LHCN-M2 (cell line): ENCODE measurements at places on chromosomes 12 and 14. TPM values are rescaled to one million over a fixed set of nuclear protein-coding genes. Genes with fewer than 3 reads are reported as not detected.

- DNase-seq: no peak
Measured at GRCh38 chr14:101823066-101823465, 61.6 kb downstream of the PPP2R5C start.

DNA sequence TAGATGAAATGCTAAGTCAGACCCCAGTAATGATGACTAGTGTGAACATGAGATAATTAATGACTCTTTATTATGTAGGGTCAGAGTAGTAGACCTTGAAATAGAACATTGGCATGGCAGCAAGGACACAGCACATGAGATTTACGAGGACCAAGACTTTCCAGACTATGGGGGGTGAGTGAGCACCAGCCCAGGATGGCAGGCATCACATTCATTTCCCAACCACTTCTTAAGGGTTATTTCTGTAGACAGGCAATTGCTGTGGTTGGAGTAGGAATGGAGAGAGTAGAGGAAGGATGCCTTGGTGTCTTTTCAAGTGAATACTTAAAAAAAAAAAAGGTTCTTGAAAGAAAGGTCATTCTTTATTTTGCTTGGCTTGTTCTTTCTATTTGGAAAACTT, 189.4 kb upstream of the DYRK2 start:
- no peak for DNase-seq

- DNase-seq: no peak
Measured at GRCh38 chr14:75614179-75614578, 35.8 kb downstream of the FLVCR2 start.

DNA sequence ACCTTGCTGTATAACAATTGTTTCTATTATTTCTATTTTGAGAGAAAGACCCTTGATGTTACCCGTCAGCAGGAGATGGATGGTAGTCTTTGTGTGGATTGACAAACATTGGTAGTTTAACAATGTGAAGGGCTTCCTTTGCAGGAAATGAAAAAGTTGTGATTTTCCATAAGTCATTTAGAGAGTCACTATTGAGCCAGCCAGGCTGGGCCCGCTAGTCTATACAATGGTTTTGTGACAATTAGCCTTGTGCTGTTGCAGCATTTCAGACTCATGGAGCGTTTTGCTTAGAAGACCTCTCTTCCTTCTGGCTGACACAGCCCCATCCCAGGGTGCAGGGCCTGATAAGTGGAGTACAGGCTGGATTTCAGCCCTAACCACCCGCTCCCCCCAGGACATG, 18.3 kb upstream of the SLC38A2 start:
- DNase-seq: no peak

- DNase-seq: no peak
Measured at GRCh38 chr12:50953047-50953446, 703 bp downstream of the HIGD1C start.

- DNase-seq: no peak
Measured at GRCh38 chr12:125944446-125944845, 879.2 kb downstream of the AACS start.

DNA sequence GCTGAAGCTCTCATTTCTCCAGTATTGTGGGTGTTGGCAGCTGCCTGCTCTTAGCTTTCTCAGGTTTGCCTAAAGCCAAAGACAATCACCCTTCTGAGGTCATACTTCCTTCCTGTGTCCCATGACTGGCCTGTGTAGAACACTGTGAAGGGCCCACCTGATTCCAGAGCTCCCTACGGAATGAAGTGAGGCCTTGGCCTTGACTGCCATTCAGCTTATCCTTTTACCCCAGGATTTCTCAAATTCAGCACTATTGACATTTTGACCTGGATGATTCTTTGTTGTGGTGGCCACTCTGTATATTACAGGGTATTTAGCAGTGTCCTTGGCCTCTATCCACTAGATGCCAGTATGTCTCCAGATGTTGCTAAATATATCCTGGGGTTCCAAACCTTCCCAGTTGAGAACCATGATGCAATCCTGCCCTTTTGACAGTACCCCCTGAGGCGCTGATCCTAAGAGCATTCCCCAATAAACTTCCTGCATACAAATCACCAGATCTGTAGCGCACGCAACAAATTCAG, 112.3 kb upstream of the KRR1 start:
- DNase-seq: peak; percentile 89

GRCh38 chr14:50871914-50872732, at the start of gene ABHD12B:
Gene ABHD12B, plus strand, starts transcription at chr14:50872053. Its CDS starts 122 bp downstream, at chr14:50872175.
- no peak for DNase-seq

DNA sequence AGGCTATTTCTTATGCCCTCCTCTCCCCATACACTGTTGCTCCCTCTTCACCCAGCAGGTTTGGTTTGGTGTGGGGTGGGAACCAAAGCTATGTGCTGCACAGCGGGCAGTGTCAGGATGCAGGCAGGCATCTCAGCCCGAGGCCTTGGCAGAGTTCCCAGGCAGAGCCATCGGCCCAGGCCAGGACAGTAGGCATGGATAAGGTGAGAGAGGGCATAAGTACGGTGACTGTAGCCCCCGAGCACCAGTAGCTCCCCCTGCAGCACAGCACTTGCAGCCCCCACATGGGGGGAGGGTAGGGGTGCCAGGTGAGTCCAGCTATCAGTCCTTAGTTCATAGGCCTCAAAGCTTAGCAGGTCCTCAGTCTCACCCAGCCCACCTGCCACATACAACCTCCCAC, 7.2 kb downstream of the KLHL33 start:
- DNase-seq: no peak

DNA sequence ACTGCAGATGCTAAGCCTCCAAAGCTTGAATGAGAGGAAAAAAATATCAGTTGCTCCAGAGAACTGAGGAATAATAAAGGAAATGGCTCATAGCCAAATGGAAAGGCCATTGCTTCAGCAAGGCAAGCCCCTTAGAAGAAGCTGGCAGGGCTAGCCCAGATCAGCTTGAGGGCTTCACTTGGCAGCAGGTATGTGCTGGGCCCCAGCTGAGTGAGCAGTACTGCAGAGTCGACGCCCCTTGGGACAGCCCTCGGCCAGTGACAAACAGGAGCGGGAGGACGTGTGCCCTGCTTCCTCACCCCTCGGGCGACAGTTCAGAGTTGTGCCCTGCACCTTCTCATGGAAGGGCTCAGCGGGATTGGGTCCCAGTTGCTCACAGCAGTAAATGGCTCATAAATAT, 1031.2 kb upstream of the TMEM132C start:
- no peak for DNase-seq

GRCh38 chr12:132433641-132434395, 56.1 kb upstream of the FBRSL1 start:
- no peak for DNase-seq

DNA sequence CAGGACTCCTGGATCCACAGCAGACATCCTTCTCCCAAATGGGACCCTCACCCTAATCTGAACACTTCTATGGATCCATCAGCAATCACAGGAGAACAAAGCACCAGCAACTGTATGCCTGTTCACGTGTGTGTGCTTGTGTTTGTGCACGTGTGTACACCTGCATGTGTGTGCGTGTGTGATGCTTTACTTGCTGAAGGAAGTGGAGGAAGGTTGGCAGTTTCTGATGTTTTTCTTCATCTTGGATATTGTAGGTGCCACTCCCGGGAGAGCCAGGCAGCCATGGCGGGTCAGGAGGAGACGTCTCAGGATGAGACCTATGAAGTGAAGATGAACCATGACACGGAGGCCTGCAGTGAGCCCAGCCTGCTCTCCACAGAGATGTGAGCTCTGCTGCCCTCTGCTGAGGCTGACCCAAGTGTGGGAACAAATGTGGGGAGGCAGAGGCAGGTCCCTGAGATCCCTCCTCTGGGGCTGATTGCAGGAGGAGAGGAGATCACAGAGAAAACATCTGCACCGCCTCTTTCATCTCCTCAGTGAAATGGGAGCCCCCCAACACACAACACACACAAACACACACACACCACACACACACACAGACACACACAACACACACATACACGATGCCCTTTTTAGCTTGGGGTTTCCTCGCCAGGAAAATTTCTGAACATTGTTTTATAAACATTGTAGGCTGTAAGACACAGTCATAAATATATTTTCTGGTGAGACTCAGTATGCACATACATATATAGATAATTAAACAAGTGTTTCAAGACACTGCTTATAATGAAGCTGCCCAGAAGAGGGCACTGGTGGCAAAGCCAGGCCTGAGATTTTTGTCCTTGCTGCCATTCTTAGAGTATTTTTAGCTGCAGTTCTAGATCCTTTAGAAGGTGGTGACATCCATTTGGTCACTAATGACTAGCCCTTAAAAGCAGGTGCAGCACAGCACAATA, 112.2 kb upstream of the FKBP4 start:
- peak; percentile 48 for DNase-seq

GRCh38 chr12:104569346-104570173, 112.8 kb downstream of the CHST11 start:
- DNase-seq: no peak

DNA sequence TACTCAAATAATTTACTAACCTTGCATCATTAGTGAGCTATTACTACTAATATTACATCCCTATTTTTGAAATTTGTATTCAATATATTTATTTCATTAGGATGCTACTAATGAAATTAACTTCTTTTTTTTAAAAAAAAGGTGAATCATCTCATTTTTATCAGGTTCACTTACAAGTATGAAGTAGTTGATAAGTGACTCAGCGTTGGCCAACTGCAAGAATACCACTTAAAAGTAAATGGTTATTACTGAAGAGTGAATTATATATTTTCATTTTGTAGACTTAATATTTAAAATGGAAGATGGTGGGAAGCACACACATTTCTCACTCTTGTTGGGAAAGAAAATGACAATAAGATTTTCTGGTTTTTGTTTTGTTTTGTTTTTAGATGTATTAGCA, 19.6 kb downstream of the OR4N2 start:
- peak; percentile 28 for DNase-seq

- no peak for DNase-seq
Measured at GRCh38 chr12:120620624-120621023, 19.8 kb upstream of the CABP1 start.

DNA sequence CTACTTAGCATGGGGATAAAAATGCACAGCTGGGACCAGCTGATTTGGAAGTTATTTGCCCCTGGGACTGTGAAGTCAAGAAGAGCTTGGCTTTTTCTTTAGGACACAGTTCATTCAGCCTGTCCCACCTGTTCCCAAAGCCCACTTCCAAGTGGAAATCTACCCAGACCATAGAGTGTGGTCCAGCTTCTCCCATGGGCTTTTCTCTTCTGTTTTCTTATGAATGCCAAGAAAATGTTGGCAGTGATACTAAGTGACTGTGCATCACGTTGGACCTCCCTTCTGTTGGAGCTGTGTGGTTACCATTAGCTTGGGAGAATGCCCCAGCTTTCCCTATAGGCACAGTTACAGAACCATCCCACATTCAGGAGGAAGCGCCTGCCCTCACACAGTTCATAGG, 89.4 kb downstream of the NT5DC3 start:
- peak; percentile 43 for DNase-seq

- DNase-seq: no peak
Measured at GRCh38 chr12:23540572-23540971, 408.9 kb downstream of the SOX5 start.

DNA sequence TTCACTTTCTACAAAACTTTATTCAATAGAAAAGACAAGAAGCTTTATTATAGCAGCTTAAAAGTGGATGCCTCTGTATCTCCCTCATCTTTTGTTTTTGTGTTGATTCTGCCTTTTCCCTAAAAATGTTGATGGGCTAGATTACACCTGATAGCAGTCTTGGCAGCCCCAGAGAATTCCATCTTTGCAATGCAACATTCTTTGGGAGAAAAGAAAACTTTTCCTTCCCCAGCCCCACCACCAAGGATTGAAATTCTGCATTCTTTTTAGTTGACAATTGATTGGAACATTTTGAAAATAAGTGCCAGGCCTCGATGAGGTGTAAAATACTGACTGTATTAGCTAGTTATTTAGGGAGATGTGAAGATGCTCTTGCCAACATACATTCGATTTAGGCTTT, 306.8 kb upstream of the G2E3 start:
- no peak for DNase-seq

DNA sequence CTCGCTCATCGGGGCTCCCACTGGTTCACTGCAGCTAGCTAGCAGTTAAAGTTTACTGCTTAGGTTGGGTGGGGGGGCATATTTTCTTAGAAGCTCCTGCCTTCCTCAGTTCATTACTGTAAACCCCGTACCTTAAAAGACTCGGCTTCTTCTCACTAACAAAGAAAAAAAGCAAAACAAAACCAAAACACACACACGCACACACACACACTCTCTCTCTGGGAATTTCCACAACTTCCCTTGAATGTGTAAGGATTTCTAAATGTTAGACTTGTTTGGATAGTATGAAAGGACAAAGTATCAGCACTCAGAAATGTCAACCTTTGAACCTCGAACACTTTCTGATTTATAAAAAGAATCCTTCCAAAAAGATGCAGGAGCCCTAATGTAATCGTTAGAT, 927 bp downstream of the PTHLH start:
- no peak for DNase-seq

DNA sequence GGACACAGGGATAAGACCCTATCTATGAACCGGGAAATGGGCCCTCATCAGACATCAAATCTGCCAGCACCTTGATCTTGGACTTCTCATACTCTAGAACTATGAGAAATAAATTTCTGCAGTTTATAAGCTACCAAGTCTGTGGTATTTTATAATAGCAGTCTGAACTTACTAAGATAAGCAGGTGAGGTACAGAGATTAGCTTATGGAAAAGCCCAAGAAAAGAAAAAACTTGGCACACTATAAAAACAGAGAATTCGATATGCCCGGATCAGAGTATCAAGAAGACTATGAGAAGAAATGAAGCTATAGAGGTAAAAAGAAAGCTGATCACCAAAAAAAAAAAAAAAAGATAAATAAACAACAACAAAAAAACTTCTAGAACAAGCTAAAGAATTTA, 52.6 kb downstream of the EEA1 start:
- DNase-seq: no peak

- DNase-seq: no peak
Measured at GRCh38 chr12:25759752-25760151, 198.7 kb upstream of the RASSF8 start.

DNA sequence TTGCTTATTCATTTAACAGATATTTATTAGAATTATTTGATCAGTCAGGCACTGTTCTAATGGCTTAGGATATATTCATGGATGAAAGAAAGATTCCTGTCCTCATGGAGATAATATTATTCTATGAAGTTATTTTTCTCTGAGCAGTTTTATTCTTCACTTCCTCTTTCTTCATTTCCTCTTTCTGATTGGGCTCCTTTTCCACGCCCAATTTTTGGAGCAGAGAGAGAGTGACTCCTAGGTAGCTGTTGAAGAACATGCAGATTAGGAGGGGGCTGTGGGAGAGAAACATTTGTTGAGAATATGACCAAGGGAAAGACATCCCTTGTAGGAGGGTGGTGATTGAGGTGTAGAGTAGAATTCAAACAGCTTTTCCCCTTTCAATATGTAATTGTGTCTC, 6.0 kb upstream of the YARS2 start:
- no peak for DNase-seq

The C3AR1 gene
- total RNA-seq: 1.5 and 2.1 TPM in 2 replicates

The DBX2 gene
- total RNA-seq: not detected in 2 replicates

The DIO3 gene
- not detected in 2 replicates for total RNA-seq

The OAS3 gene
- total RNA-seq: 9.8 and 13.8 TPM in 2 replicates

The ADAMTS20 gene
- total RNA-seq: 0.17 and 0.32 TPM in 2 replicates

The IQSEC3 gene
- total RNA-seq: not detected in 2 replicates

The RAB5B gene
- total RNA-seq: 46.7 and 60.3 TPM in 2 replicates

The CATSPERB gene
- total RNA-seq: not detected in 2 replicates

The FAM222A gene
- 1.2 and 1.7 TPM in 2 replicates for total RNA-seq

The SPIC gene
- total RNA-seq: not detected in 2 replicates

The PPP4R4 gene
- total RNA-seq: 0.19 and 0.40 TPM in 2 replicates

The P2RX2 gene
- total RNA-seq: not detected in 2 replicates

The LALBA gene
- not detected in 2 replicates for total RNA-seq

The DPPA3 gene
- not detected in 2 replicates for total RNA-seq

The PDE3A gene
- 0.06 TPM in 1 of 2 replicates, not detected in the other for total RNA-seq

The POTEG gene
- total RNA-seq: not detected in 2 replicates

The BCL2L14 gene
- not detected in 2 replicates for total RNA-seq

The C2CD5 gene
- 12.2 and 14.9 TPM in 2 replicates for total RNA-seq
